ENCODE measurements at places on chromosomes 12 and 14.

- no peak for DNase-seq
Observed at GRCh38 chr14:64725261-64725815, 21.1 kb downstream of the PLEKHG3 start.

- DNase-seq: no peak
Observed at GRCh38 chr14:59358102-59358501, 107.1 kb downstream of the GPR135 start.

- DNase-seq: peak; percentile 20
Observed at GRCh38 chr12:43740511-43741100, 18.0 kb downstream of the PUS7L start.

DNA sequence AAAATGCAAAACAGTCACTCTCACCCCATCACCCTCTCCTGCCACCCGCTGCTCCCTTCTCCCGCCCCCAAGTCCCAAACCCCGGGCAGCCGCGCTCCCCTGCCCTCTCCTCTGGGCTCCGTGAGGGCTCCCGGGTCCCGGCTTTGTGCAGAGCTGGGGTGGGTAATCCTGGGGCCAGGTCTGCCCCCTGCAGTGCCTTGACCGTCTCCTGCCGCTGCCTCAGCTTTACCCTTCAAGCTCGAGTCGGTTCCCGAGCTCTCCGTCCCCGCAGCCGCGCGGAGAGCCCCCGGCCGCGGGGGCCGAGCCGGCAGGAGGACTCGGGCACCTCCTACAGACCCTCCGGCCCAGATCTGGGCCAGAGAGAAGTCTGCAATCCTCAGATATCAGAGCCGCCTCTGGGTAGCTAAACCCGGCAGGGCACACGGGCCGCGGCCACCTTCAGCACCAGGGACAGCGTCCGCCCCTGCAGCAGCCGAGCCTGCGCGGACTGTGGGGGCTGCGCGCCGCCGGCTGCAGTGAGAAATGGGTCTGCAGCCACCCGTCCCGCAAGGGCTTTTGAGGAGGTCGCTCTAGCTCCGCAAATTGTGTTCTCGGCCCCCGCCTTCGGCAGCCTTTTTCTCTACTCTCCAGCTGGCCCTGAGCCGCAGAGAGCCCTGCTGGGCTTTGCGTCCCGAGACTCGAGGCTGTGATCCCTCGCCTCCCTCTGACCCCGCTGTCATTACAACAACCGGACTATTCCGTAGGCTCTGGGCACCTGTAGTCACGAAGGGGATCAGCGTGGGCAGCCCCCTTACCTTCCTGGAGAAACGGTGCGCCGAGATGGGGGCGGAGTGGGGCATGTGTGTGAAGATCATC is 1.2 kb downstream of the PRMT8 start:
- DNase-seq: peak; percentile 87

GRCh38 chr12:66848967-66849366 is 170.1 kb upstream of the GRIP1 start:
- no peak for DNase-seq

DNA sequence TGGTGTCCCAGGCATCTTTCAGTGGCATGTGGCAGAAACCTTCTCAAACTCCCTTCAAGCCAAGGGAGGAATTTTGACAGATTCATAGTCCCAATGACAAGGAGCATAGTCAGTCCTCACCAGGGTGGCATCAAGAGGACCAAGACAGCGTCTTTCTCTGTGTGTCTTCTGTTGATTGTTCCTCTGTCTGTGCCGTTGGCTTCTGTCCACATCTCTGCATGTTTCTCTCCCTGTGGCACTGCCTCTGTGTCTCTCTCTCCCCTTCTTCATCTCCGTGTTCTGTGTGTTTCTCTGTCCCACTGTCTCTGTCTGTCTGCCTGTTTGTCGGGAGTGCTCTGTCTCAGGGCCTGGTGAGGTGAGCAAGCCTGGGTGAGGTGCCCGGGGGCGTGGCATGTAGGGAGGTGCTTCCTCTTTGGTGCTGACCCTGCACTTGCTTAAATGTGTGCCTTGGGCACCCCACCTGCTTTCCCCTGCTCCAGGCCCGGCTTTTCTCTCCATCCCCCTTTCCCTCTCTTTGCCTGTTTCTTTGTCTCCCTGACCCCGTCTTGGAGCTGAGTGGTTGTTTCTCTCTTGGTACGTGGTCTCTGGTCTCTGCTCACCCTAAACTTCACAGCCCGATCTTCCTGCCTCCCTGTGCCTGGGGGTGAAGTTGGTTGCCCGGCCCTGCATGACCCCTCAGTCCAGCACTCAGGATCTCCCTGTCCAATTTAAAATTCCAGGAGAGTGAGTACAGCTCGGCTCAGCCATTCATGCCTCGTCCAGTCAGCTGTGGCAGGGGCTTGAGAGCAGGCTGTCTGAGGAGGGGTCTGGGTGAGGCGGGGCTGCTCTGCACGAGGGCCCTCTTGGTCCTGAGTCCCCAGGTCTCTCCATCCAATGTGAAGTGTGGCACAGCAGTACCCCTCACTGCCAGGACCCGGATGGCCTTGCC is 28.5 kb downstream of the JDP2 start:
- DNase-seq: no peak

DNA sequence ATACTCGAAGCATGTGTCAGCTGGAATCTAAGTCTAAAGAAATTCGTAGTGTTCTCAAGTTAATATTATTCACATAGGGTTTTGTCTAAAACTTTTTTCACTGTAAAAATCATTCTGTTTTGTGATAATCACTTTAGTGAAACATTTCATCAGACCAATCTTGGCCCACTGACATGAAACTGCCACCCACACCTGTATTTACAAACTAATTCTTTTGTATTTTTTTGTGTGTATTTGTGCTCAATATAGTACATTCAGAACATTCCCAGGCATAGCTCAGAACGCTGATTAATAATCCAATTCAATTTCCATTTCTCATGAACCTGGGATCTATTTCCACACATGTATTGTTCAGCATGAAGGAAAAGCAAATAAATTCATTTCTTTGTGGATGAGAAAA is 191.7 kb downstream of the RASSF9 start:
- DNase-seq: no peak

- no peak for DNase-seq
Observed at GRCh38 chr14:101404426-101405170, 156.7 kb upstream of the DIO3 start.

Data from GM13976 (cell line).